ENCODE measurements at places on chromosomes 11 and 22.

DNA sequence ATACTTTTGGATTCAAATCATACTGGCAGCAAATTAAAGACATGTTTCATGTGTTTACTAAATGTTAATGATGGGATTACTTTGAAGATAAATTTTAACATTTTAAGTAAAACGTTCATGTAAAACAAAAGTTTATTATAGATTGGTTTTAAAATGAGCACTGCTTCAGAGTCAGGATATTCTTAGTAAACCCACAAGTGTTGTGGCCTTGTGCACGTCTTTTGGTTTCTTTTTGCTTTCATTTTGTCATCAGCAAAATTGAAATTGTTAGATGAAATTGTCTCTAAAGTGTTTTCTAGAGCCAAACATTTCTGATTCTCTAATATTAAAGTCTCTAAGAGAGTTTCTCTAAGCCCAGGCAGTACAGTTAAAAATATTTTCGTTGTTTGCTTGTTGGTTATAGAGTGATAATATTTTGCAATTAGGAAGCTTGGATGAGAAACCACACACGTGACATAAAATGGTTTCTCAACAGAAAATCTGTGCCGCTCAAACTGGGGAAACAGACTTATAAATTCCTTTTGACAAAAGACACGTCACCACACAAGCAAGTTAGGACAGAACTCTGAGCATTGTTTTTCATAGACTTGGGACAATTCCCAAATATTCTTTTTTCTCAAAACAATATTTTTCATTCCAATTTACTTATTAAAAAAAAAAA lies 164.4 kb downstream of the TEAD1 start:
- DNase-seq: no peak

DNA sequence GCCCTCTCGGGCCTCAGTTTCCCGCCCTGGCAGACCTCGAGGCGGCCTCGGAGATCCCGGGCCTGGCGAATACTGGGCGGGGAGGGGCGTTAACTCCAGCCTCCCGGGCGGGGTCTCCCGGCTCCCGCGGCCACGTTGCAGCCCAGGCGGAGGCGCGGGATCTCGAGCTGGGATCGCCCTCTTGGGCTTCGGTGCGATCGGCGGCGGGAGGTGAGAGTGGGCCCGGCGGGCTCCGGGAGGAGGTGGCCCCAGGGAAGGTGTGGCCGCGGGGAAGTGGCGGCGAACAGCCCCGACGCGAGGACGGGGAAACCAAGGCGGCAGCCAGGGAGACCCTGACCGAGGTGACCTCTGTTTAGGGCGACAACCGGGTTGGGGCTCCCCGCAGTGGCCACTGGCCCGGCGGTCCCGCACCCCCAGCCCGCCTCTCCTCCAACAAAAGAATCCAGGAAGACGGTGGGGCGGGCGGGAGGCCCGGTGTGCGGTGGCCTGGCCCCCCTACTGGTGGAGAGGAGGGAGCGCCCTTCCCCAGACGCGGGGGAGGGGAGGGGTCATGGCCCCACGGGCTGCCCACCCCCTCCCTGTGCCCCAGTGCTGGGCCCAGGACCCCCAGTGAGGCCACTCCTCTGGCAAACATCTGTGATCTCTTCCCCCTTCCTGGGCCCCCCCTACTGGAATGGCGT lies at the start of gene PHETA2:
Gene PHETA2, plus strand, starts transcription at position 117 of the 680 bp plus-strand sequence. CDS start 3,046 bp downstream, outside the sequence.
- DNase-seq: no peak

GRCh38 chr11:36167073-36167472 lies 122.2 kb downstream of the COMMD9 start:
- DNase-seq: no peak

DNA sequence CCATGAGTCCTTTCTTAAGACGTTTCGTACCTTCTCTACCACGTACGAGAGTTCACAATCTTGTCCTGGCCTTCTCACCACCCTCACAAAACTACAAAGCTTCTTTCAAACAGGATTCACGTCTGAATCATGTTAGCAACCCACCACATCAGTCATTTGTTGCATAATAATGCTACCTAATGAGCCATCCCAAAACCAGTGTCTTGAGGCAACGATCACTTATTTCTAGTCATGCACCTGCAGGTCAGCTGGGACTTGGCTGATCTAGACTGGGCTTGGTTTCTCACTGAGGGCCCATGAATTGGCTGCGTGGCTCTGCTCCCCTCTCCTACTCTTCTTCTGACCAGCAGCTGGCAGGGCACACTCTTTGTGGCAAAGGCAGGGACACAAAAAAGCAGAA lies 28.3 kb downstream of the LARGE1 start:
- DNase-seq: no peak

GRCh38 chr11:134443246-134443645 lies 31.2 kb upstream of the B3GAT1 start:
- DNase-seq: no peak

DNA sequence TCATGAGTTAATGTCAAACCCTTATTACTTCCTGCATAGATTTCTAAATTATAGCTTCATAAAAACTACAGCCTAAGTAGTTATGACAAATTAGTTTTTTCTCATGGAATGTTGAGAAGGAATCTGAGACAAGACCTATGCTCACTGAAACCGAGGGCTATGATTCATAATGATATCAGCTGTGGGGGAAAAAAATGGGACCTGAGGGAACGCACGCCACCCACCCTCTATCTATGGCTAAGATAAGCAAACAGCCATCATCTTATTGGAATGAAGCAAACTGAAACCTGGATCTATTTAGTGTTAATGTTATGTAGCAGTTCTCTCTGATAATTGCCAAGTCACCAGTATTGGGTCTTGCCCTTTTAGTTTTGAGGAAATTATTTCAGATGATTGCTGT lies 906.9 kb upstream of the RAG2 start:
- DNase-seq: peak; percentile 67

- DNase-seq: no peak
Measured at GRCh38 chr11:121544956-121545355, 92.2 kb upstream of the SORL1-AS1 start.

GRCh38 chr22:45008751-45009605 lies 827 bp downstream of the PHF21B start:
- no peak for DNase-seq

DNA sequence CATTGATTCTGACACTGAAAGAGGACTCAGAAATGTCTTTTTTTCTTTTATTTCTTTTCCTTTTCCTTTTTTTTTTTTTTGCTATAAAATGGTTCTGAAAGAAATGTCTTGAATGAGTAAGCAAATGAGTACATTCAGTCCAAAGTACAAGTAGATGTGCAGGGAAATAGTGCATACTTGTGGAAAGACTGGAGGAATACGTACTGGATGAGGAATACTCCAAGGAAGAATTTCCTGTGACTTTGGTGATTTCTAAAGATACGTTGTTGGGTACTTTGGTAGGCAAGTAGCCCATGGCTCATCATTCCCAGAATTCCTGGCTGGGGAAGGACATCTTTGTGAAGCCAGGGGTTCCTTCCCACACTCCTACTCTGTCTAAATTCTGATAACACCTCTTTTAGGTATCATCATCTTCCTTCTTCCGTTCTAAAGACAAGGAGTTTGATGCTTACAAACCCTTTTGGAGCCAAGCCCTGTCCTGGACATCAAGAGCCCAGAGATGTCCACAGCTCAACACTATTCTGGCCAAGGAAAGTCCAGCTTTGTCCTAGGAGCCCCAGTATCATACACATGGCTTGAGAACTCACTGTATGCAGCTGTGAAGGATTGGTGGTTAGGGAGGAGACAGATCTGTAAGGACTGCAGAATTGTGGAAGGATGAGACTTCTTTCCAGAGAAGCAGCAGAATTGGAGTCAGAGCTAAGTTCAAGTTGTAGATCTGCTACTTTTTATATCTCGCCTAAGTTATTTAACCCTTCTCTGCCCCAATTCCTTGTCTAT lies 4.8 kb upstream of the NUP98 start:
- DNase-seq: peak; percentile 33

DNA sequence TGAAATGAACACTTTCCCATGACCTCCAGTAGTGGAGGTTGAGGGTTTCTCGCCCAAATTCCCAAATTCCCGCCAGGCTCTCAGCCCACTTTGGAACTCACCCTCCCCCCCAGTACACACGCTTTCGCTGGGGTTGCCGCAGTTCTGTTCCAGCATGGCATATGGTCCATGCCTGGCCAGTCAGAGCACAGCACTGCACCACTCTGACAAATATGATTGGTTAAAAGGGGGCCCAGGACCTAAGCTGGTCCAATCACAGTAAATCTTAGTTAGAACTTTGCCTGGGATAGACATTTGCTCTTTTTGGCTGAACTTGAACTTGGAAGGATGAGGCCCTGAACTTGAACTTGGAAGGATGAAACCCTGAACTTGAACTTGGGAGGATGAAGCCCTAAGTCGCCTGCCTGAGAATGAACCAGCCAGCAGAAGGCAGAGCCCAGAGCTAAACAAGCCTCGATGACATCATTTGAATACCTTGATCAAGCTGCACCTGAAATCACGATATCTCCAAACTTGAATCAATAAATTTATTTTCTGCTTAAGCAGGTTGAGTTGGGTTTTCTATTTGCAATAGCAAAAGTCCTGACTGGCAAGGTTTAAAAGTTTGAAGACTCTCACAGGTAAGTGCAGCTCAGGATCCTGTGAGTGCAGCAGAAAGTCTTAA lies 12.6 kb upstream of the SSTR3 start:
- no peak for DNase-seq

DNA sequence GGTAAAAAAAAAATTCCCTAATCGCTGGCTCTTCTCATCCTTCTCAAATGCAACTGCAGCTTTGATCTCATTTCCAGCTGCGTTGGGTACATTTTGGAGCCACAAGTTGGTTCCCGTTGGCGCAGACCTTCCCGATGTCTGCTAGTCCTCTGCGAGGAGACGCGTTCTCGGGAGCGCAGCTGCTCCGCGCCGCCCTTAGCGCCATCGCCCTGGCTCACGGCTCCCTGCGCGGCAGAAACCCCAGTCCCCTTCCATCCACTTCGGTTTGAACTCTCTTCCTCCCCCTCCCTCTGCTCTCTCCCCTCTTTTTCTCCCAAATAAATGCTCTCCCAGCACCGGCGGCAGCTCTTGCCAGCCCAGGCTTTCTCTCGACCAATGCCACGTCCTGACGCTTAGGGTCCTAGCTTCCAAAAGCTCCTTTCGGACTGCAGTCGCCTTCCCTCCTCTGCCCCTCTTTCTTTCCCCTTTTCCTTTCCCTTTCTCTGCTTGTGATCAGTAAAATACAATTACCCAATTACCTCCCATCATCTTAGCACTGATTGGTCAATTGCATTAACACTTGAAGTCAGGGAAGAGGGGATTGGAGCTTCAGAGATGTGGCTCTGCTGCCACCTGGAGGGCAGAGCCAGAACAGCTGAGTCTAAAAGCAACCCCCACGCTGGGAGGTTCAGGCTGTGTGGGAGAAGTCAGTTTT lies 1165.7 kb downstream of the LRRC4C start:
- DNase-seq: peak; percentile 80

GRCh38 chr11:14793546-14793945 lies 98.5 kb downstream of the CYP2R1 start:
- DNase-seq: no peak

GRCh38 chr11:65124480-65125196 lies 2.5 kb downstream of the MRPL49 start:
- DNase-seq: no peak

GRCh38 chr11:16776711-16777612 lies 38.5 kb downstream of the C11orf58 start:
- DNase-seq: no peak

- peak; percentile 25 for DNase-seq
Measured at GRCh38 chr11:6705905-6706535, 22.9 kb upstream of the MRPL17 start.

DNA sequence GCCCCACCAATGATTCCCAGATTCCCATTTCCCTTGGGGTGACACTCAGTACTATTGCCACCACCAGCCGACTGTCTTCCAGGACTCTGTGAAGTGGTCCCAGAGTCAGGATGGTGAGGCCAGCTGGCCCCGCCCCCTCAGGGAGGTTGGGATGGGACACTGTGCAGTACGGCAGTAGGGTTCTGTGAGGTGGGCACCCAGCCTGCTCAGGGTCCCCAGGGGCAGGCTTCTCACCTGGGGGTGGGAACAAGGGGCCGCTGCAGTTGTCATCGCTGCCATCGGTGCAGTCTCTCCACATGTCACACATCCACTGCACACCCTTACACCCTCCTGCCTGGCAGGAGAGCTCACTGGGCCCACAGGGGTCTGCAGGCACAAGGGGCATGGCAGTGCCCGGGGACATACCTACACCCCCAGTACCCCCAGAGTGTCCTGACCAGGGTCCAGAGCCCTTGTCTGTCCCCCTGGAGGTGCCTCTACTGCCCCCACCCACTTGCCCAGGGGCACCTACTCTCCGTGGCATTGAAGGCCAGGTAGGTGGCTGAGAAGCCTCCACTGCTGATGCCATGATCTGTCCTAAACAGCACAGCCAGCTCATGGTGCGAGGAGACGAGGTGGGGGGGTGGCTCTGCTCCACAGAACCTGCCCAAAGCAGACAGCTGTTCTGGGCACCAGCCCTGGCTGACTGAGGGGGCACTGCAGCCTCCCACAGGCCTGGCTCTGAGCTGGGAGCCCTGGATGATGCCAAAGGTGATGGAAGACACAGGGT lies 1.9 kb upstream of the C1QTNF5 start:
- no peak for DNase-seq

GRCh38 chr22:47474464-47474863 lies 712.0 kb downstream of the TBC1D22A start:
- no peak for DNase-seq

DNA sequence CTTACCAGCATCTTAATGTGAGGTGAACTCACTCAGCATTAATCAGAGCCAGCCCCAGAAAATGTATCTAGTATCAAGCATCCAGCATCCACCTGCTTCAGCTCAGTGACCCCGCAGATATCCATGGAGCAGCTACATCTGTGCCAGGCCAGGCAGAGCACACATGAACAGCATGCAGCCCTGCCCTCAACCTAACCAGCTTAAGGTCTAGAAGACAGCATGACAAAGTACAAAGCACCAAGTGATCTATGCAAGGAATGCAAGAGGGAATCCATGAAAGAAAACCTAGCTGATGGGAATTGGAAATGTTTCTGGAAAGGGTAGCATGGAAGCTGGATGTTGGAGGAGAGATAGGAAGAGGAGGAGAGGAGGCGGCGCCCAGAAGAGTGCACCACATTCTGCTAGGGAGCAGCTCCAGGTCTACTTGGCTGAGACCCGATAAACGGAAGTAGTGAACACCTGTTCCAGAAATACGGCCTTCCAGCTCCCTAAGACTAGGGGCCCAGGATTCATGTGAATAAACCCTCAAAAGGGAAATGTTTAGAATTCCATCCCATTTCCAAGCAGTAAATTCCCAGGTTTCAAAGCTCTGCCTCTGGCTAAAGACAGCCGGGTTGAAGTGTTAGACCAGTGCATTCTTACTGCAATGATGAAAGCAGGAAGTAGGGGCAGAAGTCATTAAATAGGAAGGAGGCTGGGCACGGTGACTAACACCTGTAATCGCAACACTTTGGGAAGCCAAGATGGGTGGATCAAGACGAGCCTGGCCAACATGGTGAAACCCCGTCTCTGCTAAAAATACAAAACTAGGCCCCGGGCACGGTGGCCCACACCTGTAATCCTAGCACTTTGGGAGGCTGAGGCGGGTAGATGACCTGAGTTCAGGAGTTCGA lies 23.5 kb upstream of the L3MBTL2 start:
- DNase-seq: no peak

Data from Caki2 (cell line).